ENCODE measurements at places on chromosomes 5 and 9.
A peak's percentile ranks its signal among the peaks of the same experiment; 100 is the strongest.

- DNase-seq: no peak
These were observed 6.5 kb upstream of the AK1 start for GRCh38 chr9:127883959-127884358.

- DNase-seq: no peak
These were observed 27.5 kb upstream of the GPR21 start for GRCh38 chr9:123005964-123006363.

GRCh38 chr5:152379331-152379730 is 25.7 kb downstream of the NMUR2 start:
- DNase-seq: no peak

- DNase-seq: no peak
These were observed 8.1 kb upstream of the TDRD7 start for GRCh38 chr9:97403746-97404316.

- no peak for DNase-seq
These were observed 108.7 kb downstream of the HSD17B3 start for GRCh38 chr9:96193236-96193755.

- DNase-seq: no peak
These were observed 92.5 kb downstream of the SNX24 start for GRCh38 chr5:122937914-122938313.

- DNase-seq: no peak
These were observed 6.0 kb downstream of the TRIM7 start for GRCh38 chr5:181198905-181199519.

DNA sequence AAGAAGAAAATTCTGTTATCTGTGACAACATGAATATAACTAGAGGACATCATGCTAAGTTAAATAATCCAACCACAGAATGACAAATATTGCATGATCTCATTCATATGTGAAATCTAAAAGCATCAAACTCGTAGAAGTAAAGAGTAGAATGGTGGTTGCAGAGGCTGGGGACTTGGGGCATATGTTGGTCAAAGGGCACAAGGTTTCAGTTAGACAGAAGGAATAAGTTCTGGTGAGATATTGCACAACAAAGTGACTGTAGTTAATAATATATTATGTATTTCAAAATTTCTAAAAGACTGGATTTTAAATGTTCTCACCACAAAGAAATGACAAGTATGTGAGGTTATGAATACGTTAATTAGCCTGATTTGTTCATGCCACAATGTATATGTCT is 24.8 kb downstream of the GRIA1 start:
- DNase-seq: no peak

DNA sequence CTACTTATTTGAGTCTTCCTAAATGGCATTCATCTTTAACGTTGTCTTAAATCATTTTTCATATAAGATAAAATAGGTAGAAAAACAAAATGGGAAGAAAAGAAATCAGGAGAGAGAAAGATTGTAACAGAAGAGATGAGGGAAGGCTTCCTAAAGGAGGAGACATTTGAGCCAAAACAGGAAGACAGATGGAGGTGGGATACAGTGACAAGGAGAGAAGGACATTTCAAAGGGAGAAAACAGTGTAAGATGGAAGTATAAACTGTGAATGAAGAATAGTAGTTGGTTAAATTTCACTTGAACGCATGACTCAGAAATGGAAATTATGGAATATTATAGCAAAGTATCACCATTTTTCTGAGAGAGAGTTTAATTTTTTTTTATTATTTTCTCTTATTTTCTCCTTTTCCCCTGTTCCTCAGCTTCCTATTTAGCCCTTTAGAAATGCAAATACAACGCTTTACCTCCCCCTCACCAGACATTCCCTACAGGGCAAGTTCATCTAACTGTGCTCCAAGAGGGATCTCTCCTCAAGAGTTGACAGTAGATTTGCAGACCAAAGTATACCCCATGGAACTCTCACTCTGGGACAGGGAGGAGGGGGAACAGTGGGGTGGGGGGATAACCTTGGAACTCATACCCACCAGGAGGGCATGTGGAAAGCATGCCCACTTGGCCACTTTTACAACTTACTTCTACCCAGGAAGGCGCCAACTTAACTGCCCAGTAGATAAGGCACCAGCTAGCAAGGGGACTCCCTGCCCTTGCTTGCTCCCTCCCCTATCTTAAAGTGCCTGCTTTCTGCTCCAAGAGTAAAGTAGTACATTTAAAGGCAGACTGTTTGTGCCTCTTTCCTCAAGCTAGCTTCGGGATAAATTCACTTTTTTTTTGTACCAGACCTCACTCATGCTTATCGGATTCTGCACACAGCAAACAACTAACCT is 304.7 kb upstream of the POU5F2 start:
- no peak for DNase-seq

GRCh38 chr5:143896966-143897365 is 85.0 kb downstream of the HMHB1 start:
- no peak for DNase-seq

GRCh38 chr5:60077292-60077691 is 183.8 kb upstream of the PDE4D start:
- DNase-seq: no peak

GRCh38 chr5:2023196-2023595 is 140.5 kb upstream of the IRX4 start:
- DNase-seq: no peak

- DNase-seq: no peak
These were observed 104.7 kb downstream of the NR2F1-AS1 start for GRCh38 chr5:93476251-93476742.

DNA sequence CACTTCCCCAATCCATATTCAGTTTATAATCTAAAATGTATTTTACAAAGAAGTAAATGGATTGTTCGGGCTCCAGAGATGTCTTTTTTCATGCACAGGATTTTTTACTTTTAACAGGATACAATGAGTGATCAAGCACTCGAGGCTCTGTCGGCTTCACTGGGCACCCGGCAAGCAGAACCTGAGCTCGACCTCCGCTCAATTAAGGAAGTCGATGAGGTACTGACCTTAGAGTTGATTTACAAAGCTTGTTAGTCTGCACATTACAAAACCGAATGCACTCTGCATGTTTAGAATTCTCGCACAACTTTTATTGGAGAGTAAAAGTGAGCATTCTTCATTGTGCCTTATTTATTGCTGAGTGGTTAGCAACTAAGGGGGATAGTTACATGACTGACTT is 65.2 kb downstream of the ERAP1 start:
- DNase-seq: no peak

GRCh38 chr5:151703227-151703626 is 16.5 kb upstream of the SPARC start:
- DNase-seq: no peak

GRCh38 chr5:43514471-43514815 is 505 bp downstream of the C5orf34 start:
- no peak for DNase-seq

GRCh38 chr5:126676195-126676624 is 75.5 kb downstream of the PHAX start:
- DNase-seq: peak; percentile 15

Measured in stimulated activated CD4-positive, alpha-beta T cell treated with anti-CD3 and anti-CD28 coated beads, TNF-alpha, amount 100 ng/mL, for 4 hours (primary cell).